ENCODE measurements at places on chromosomes 1 and 21.

DNA sequence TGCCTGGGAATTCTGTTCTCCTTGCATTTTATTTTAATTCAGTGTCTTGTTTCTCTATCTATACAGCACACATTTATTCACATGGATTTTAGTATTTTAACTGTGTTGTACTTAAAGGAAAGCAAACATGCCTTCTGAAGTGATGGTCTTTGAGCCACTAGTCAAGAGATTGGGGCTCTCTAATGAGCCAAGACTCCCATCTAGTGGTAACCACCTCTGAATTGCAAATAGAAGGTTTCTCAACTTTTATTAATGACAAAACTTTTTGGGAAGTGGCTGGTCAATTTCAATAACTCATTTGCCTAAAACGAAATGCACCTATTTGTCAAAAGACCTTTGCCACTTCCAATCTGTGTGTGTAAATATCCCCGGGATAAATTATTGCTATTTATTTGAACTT lies 199.6 kb downstream of the LTN1 start:
- no peaks in the 10 kb centered on the region for H3K36me3 ChIP-seq
- H3K4me1 ChIP-seq: peaks cover 9% of the 10 kb centered on the region
- peak; percentile 73 for DNase-seq
- no peak overlapping the region for H3K27ac ChIP-seq

- H3K27ac ChIP-seq: no peak overlapping the region
- H3K4me1 ChIP-seq: peaks cover 3% of the 10 kb centered on the region
- peak; percentile 85 for DNase-seq
- H3K36me3 ChIP-seq: no peaks in the 10 kb centered on the region
Observed at GRCh38 chr21:34640858-34641257, 25.9 kb upstream of the RCAN1 start.

GRCh38 chr1:184524248-184524647 lies 137.4 kb downstream of the C1orf21 start:
- H3K4me1 ChIP-seq: no peaks in the 10 kb centered on the region
- H3K4me3 ChIP-seq: no peak overlapping the region
- no peaks in the 10 kb centered on the region for H3K27me3 ChIP-seq
- no peaks in the 10 kb centered on the region for H3K36me3 ChIP-seq
- H3K27ac ChIP-seq: no peak overlapping the region
- DNase-seq: peak; percentile 12

GRCh38 chr1:161951646-161952045 lies 72.0 kb downstream of the OLFML2B start:
- H3K4me1 ChIP-seq: peaks cover 2% of the 10 kb centered on the region
- no peak for DNase-seq
- H3K27me3 ChIP-seq: no peaks in the 10 kb centered on the region

DNA sequence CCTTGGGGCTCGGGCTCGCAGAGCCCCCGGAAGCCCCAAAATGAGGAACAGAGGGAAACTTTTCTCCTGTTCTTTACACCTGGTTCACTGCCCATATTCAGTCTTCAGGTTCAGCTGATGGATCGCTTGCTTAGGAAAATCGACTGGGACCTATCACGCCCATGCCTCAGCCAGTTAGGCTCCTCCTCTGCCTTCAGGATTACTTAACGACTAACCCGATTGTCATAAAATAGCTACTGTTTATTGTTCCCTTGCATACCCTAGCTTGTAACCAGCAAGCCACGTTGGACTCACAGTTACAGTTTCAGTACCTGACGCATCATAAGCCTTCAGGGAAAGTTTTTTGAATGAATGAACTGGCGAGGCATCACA lies 692 bp downstream of the TARDBP start:
- H3K27ac ChIP-seq: peak overlapping the region; percentile 33
- peaks cover 2% of the 10 kb centered on the region for H3K4me1 ChIP-seq
- peak; percentile 14 for DNase-seq
- H3K4me3 ChIP-seq: peak overlapping the region; percentile 89

GRCh38 chr1:109728870-109729269 lies 12.0 kb downstream of the GSTM3 start:
- H3K4me3 ChIP-seq: no peak overlapping the region
- H3K36me3 ChIP-seq: no peaks in the 10 kb centered on the region
- H3K27ac ChIP-seq: no peak overlapping the region
- no peak for DNase-seq

DNA sequence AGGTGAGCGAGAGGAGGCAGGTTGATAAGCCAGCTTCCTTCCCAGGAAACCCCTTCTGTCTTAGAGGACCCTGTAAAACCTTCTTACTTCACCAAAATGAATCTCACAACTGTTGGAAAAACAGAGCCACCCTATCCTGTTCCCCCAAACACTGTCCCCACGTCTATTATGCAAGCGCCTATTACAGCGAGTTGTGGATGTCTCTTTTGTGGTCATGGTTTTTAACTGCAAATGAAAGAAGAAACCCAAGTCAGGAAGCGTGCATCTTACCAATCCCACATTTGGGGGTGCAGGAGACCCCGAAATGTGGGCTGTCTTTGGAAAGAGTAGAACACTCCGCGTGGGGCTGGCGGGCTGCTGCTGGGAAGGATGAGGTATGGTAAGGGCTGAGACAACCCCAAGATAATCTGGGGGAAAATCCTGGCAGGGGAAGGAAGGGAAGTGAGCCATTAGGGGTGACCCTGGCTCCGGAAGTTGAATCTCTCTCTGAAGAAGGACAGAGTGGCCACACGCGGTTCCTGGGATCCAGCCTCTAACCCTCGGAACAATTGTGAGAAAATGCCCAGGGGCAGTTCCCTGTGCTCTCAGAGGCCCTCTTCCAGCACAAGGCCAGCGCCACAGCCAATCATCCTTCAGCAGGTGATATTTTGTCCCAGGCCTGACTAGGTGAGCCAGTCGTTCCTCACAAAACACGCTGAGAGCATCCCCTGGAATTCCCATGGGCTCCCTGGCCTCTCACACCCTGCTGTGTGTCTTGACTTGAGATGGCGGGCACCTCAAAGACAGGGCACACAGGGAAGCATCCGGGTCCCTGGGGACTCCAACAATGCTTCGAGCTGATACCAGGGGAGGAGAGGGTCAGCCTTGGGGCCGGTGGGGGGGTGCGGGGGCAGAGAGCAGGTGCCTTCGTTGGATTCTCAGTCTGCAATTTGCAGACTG lies 168.5 kb upstream of the IRF2BP2 start:
- DNase-seq: no peak
- no peaks in the 10 kb centered on the region for H3K4me1 ChIP-seq
- H3K36me3 ChIP-seq: no peaks in the 10 kb centered on the region
- no peak overlapping the region for H3K27ac ChIP-seq

- H3K4me3 ChIP-seq: no peak overlapping the region
- H3K36me3 ChIP-seq: no peaks in the 10 kb centered on the region
- no peaks in the 10 kb centered on the region for H3K4me1 ChIP-seq
- no peak for DNase-seq
- peaks cover 46% of the 10 kb centered on the region for H3K27me3 ChIP-seq
Observed at GRCh38 chr1:54695221-54695620, 20.4 kb upstream of the TTC4 start.

DNA sequence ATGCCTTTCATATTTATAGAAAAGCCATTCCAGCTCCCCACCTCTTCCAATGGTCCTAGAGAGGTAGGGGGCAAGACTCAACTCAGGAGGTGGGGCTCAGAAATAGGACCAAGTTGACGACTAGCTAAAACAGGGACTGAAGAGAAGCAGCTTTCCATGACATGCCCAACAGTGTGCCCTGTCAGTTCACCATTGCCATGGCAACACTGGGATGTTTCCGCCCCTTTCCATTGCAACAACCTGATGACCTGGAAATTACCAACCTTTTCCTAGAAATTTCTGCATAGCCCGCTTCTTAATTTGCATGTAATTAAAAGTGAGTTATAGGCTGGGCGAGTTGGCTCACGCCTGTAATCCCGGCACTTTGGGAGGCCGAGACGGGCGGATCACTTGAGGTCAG lies 22.4 kb upstream of the INTS3 start:
- no peaks in the 10 kb centered on the region for H3K36me3 ChIP-seq
- H3K27ac ChIP-seq: no peak overlapping the region
- no peak overlapping the region for H3K4me3 ChIP-seq
- no peaks in the 10 kb centered on the region for H3K4me1 ChIP-seq
- H3K27me3 ChIP-seq: peaks cover 2% of the 10 kb centered on the region

GRCh38 chr1:84433258-84434080 lies 35.2 kb downstream of the DNASE2B start:
- no peak overlapping the region for H3K4me3 ChIP-seq
- no peaks in the 10 kb centered on the region for H3K27me3 ChIP-seq
- H3K27ac ChIP-seq: no peak overlapping the region
- DNase-seq: peak; percentile 78
- H3K4me1 ChIP-seq: no peaks in the 10 kb centered on the region
